RCC 7860 (cell line): ENCODE measurements at places on chromosomes 6 and 20.
A peak's percentile ranks its signal among the peaks of the same experiment; 100 is the strongest.

DNA sequence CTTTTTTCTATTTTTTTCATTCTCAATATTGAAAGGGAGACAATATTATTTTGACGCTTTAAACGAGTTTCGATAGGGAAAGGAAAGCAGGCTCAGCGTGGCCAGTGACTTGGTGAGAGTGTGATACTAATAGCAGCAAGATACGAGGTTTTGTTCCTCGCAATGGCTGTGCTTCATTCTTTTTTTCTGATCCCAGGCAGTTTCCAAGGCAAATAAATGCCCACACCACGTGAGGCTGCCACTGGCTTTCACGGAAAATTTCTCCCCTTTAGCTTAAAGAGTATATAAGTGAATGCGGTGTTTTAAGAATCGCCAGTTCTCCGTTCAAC, 196.4 kb upstream of the ZNF184 start:
- no peak for DNase-seq

DNA sequence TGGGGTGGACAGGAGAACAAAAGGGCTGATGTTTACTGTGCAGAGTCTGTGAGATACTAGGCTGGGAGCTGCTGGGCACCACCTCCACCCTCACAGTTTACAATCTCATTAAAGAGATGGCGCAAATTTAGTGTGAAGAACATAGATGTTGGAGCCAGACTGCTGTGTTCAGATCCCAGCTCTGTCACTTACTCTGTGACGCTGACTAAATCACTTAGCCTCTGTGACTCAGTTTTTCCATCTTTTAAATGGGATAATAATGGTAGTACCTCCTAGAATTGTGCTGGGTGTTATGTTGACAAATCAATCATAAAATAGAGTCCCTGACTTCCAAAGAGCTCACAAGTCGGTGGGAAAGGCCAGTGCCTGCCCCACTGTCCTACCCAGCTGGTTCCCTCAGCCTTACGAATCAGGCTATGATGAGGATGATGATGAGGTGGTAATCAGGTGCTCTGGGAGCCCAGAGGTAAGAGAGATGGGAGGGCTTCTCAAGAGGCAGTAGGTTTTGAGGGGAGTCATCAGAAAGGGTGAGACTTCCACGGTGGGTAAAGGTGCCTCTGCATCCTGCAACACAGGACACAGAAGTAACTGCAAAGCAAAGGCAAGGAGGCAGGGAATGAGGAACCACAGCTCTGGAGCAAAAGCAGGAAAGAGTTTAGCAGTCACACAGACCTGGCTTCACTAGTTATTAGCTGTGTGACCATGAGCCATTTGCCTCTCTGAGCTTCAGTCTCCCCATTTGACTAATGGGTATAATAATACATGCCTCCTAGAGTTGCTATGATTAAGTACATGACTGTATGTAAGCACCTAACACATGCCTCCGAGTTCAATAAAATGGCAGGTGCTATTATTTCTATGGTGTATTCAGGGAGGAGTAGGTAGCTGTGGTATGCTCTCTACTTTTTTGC, 8.9 kb downstream of the FYN start:
- DNase-seq = no peak

DNA sequence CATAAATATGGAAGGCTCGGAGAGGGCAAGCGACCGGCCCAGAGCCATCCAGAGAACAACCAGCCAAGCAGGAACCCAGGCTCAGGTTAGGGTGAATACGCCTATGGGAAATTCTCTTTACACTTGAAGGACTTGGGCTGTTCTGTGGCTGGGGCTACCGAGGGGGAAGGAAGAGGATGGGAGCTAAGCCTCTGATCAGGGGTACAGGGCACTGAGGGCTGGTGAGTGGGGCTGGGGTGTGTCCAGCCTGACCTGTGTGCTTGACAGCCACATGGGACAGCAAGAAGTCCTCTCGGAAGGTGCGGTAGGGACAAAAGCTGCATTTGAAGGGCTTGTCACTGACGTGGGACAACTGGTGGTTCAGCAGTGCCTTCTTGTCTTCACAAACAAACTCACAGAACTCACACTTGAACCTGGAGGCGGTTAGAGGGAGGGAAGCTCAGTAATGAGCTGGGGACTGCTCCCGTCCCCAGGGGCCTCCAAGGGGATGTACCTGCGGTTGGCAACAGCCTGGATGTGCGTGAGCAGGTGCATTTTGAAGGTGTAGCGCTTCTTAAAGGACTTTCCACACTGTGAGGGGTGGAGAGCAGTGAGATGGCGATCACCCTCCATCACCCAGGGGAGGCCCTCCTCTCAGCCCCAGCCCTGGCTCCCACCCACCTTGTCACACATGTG, 11.9 kb downstream of the ZNF335 start:
- no peak for DNase-seq

DNA sequence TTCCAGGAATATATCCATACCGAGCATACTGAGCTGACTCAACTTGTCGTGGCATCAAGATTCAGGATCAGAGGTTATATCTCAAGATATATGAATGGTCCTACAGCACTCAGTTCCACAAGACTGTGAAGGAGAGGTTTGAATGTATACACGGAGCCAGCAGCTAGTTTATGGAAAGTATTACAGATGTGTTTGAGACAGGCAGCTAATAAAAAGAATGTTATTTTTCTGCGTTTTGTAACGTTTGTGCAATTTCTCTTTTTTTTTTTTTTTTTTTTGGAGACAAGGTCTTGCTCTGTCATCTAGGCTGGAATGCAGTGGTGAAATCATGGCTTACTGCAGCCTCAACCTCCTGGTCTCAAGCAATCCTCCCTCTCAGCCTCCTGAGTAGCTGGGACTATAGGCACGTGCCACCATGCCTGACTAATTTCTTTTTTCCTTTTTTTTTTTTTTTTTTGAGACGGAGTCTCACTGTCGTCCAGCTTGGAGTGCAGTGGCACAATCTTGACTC, 3.4 kb upstream of the FAM110A start:
- peak; percentile 73 for DNase-seq

GRCh38 chr6:88908598-88909548, 54.5 kb downstream of the RNGTT start:
- DNase-seq = no peak

DNA sequence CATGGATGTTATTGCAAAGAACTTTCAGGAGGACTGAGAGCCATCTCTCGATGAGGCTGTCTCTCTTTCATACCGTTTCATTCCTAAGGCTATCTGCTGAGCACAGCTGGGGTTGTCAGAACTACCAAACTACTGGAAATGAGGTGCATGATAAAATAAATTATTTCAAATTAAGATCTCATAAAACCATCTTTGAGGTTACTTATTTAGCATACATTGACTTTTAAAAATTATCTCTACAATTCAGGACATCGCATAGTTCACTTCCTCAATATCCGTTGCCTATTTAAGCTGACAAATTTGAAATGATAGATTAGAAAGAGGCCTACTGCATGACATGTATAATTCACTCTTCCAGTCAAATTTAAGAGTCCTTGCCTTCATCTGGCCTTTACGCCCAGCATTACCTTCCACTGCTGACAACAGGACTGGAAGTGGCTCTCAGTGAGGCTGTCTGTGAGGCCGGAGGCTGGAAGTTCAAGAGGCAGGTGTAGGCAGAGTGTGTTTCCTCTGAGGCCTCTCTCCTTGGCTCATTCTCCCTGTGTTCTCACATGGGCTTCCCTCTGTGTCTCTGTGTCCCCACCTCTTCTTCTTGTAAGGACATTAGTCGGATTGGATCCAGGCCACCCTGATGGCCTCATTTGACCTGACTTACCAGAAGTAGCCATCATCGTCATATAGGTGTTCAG, 12.8 kb upstream of the DUSP22 start:
- no peak for DNase-seq

- DNase-seq = no peak
Measured at GRCh38 chr6:15359335-15359862, 113.5 kb downstream of the JARID2 start.

- DNase-seq = peak; percentile 75
Measured at GRCh38 chr6:106146852-106147351, 60.8 kb downstream of the PRDM1 start.

DNA sequence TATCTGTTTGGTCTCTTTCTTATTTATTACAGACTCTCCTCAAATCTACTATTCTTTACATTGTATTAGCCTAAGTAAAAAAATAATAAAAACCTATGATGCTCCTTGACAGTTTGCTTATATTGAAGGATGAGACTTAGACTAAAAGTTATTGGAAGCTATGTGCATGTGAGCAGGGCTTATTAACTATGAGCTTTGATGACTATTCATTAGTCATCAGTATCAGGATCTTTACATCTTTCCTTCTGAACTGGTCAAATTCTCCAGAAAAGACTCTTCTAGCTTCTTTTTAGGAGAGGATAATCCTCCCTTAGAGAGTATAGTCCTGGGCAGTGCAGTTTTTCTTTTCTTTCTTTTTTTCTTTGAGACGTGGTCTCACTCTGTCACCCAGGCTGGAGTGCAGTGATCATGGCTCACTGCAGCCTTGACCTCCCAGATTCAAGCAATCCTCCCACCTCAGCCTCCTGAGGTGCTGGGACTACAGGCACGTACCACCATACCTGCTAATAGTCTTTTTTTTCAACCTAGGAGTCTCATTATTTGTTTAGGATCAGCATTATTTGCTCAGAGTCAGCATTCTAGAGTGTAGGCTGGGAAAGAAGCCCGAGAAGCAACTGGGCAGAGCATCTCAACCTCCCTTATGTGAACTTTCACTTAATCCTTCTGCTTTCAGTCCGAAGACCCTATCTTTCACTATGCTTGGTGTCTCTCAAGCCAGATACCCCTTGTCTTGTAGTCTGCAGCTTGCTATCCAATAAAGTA, 37.1 kb upstream of the YWHAB start:
- DNase-seq = no peak

DNA sequence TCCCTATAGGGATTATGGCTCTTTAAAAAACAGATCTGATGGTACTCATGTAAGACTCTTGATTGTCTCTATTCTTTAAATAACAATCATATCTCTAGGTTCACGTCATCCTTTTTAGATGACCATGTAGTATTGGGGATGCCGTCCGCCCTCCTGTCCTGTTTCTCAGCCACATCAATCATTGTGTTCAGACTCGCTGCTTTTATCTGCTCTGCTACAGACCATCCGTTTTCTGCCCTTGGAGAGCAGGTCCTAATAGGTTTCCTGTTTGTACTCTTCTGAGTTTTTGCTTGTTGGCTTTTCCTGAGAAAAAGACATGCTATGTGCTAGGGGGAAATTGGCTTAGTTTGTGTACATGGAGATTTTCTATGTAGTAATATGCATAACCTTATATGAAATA, 76.8 kb downstream of the SASH1 start:
- no peak for DNase-seq

DNA sequence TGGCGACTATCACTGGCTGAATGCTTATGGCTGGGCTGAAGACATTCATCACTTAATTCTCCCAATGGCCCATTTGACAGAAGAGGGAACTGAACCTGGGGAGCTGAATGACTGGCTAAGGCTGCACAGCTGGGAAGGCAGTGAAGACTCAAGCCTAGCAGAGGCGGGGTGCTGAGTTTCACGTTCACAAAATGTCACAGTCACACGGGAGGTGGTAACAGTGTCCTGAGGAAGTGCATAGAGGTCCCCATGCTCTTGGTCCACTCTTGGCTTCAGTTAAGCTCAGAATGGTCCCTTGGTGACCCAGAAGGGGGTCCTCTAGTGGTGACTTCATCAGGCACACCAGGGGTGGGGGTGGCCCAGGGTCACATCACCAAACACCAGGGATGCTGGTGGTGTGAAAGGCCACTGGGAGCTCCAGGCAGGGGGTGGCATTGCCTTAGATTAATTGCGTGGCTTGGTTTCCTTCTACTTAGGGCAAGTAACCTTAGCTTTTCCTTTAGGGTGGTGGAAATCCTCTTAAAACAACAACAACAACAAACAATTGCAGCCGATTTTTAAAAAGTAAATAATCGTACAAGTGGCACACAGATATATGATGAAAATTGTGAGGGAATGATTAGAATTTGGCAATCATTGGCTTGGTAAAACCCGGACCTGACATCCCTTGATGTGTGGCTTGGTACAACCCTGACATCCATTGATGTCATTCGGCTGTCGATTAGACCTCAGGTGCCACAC, 45.0 kb downstream of the SULF2 start:
- DNase-seq = no peak

DNA sequence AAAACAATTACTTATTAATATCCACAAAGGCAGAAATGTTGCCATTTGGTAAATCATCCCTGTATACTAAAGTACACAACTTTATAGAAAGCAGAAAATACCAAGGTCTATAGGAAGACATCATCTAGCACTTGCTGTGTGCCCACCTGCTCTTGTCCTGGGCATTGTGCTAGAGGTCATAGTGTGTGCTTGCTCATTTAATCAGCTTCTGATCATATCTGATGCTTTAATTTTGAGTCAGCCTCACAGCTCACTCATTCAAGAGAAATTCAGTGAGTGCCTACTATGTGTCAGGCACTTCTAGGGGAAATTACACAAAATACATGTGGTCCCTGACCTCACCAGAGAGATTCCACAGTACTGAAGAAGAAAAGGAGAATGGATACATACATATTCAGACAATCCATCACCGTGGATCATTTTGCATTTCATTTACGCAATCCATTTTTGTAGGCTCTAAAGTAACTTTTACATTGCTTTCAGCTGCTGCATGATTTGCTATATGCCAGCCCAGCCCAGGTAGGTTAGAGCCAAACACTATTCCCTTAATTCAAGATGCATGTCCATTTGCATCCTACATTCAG, 167.9 kb upstream of the MCHR2 start:
- DNase-seq = no peak

DNA sequence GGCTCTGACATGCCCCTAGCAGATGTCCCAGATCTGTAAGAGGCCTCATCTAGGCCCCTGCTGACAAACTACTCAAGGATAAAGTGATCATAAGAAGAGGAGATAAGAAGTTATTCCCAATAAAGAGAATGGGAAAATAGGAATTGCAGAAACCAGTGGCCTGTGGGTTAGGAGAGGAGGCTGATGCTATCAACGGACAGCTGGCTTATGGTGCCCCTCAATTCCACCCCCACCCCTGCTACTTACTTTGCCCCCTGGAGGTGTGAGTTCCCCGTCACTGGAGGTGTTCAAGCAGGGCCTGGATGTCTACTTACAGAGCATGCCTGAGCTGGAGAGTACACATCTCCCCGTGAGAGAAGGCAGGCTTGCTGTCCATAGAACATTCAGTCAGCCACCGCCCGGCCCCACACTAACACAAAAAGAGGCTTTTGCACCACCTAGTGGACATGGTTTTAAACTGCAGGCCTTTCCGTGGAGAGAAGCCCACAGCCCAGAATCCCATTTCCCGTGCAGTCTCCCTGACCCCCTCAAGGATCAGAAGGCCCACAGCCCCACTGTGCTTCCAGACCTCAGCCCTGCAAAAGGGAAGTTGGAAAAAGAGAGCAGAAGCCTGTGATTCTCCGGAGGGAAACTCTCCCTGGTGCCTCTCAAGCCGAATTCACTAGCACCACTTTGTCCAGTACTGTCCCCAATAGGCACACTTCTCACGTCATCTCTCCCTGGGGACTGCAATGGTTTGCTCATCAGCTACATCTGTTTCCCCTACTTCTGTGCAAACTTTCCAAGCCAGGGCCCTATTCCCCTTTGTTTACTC, 23.8 kb upstream of the BNIP5 start:
- peak; percentile 55 for DNase-seq
